ENCODE measurements at places on chromosomes 6 and 20.

DNA sequence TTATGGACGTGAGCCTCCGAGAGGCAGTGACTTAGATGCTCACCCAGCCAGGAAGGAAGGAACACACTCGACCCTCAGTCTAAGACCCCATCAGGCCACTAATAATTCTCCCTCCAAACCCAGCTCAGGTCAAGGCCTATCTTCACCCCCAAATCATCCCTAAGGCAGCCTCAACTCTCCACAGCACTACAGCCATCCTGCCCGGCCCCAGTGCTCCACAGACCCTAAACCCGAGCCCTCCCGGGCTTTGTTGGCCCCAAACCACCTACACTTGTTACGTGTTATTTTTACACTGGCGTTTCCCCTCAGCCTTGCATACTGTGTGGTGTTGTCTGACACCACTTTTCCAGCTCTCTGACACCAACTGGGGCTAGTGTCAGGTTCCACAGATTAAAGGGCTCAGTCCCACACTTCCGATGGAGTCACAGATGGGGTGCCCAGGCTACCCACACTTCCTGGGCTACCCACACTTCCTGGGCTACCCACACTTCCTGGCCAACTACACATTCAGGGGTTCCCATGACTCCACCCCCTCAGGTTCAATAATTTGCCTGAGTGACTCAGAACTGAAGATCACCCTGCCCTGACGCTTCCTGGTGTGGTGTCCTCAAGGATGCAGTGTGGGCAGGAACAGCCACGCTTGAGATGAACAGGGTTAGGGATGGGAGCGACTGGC is 25.3 kb downstream of the RBCK1 start:
- no peaks in the 10 kb centered on the region for H3K27me3 ChIP-seq
- H3K36me3 ChIP-seq: peaks cover 50% of the 10 kb centered on the region
- H3K4me1 ChIP-seq: no peaks in the 10 kb centered on the region
- H3K27ac ChIP-seq: no peak overlapping the region
- H3K4me3 ChIP-seq: no peak overlapping the region
- DNase-seq: no peak

GRCh38 chr6:157457787-157458186 is 76.8 kb downstream of the ZDHHC14 start:
- H3K4me3 ChIP-seq: no peak overlapping the region
- no peaks in the 10 kb centered on the region for H3K27me3 ChIP-seq
- H3K27ac ChIP-seq: no peak overlapping the region
- H3K36me3 ChIP-seq: no peaks in the 10 kb centered on the region

DNA sequence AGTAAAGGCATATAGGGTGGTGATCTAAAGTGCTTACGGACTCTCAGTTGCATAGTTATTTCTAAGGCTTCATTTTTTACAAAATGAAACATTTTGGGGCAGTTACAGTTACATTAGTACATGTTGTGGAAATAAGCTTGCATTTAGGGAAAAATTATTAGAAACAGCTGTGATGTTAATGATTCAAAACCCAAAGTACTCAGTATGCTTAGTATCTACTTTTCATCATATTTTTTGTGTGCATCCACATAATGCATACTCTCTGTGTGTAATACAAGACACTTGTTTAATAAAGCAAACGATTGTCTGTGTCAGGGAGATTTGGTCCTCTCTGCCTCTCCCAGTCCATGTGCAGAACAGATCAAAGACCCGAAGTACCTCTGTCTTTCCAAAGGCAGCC is 11.4 kb upstream of the TBX18 start:
- H3K4me1 ChIP-seq: no peaks in the 10 kb centered on the region
- H3K4me3 ChIP-seq: no peak overlapping the region
- peaks cover 25% of the 10 kb centered on the region for H3K27me3 ChIP-seq
- DNase-seq: no peak
- H3K27ac ChIP-seq: no peak overlapping the region
- H3K36me3 ChIP-seq: no peaks in the 10 kb centered on the region

DNA sequence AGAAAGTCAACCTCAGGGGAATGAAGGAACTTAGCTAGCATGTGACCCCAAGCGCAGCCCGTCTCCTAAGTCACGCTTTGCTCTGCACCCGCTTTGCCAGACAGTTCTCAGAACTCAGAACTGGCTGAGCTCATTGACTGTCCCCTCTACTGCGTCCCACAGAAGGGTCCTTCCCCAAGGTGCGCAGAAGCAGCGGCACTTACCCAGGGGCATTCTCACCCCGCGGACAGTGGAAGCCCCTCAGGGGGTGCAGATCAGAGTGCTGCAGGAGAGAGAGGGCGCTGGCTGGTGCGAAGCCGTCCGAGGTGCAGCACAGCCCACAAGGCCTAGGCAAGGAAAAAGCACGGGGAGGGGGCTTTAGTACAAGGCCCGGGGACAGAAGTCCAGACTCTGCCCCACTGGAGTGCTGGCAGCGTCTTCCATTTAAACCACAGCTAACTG is 807 bp downstream of the SNHG17 start:
- no peaks in the 10 kb centered on the region for H3K27me3 ChIP-seq
- DNase-seq: no peak
- H3K36me3 ChIP-seq: peaks cover 15% of the 10 kb centered on the region
- peaks cover 6% of the 10 kb centered on the region for H3K4me1 ChIP-seq

GRCh38 chr6:111605100-111605751 is 452 bp downstream of the TRAF3IP2 start:
- H3K4me3 ChIP-seq: peak overlapping the region; percentile 35
- peak overlapping the region; percentile 96 for H3K27ac ChIP-seq
- no peaks in the 10 kb centered on the region for H3K36me3 ChIP-seq
- peak; percentile 98 for DNase-seq
- H3K27me3 ChIP-seq: no peaks in the 10 kb centered on the region

- H3K36me3 ChIP-seq: no peaks in the 10 kb centered on the region
- H3K4me3 ChIP-seq: peak overlapping the region; percentile 66
- peak; percentile 93 for DNase-seq
- peaks cover 7% of the 10 kb centered on the region for H3K4me1 ChIP-seq
- H3K27me3 ChIP-seq: no peaks in the 10 kb centered on the region
Measured at GRCh38 chr6:27146706-27147505, 100.6 kb upstream of the PRSS16 start.

DNA sequence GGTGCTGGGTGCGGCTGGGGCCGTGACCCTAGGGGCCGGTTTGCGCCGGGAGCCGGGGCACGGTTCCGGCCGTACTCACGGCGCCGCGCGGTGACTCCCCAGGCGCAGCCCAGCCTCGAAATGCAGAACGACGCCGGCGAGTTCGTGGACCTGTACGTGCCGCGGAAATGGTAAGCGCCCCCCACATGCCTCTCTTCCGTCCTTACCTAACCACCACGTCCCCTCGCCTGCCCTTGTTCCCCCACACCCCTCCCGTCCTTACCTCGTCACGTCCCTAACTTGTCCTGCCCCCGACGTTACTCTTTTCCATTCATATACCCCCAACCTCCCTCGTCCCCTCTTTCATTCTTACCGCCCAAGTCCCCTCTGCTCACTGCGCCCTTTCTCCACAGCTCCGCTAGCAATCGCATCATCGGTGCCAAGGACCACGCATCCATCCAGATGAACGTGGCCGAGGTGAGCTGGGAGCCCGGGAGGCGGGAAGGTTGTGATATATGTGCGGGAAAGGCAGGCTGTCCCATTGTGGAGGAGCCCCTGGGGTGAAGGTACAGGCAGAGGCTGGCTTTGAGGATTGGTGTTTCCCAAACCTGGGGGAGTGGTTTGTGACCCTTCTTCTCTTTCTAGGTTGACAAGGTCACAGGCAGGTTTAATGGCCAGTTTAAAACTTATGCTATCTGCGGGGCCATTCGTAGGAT is 463 bp downstream of the RPS21 start:
- H3K27ac ChIP-seq: peak overlapping the region; percentile 93
- H3K4me1 ChIP-seq: peaks cover 10% of the 10 kb centered on the region
- DNase-seq: no peak

GRCh38 chr6:140051521-140052512 is 677.4 kb upstream of the CITED2 start:
- no peak overlapping the region for H3K27ac ChIP-seq
- H3K27me3 ChIP-seq: no peaks in the 10 kb centered on the region
- no peak for DNase-seq
- H3K4me1 ChIP-seq: no peaks in the 10 kb centered on the region

DNA sequence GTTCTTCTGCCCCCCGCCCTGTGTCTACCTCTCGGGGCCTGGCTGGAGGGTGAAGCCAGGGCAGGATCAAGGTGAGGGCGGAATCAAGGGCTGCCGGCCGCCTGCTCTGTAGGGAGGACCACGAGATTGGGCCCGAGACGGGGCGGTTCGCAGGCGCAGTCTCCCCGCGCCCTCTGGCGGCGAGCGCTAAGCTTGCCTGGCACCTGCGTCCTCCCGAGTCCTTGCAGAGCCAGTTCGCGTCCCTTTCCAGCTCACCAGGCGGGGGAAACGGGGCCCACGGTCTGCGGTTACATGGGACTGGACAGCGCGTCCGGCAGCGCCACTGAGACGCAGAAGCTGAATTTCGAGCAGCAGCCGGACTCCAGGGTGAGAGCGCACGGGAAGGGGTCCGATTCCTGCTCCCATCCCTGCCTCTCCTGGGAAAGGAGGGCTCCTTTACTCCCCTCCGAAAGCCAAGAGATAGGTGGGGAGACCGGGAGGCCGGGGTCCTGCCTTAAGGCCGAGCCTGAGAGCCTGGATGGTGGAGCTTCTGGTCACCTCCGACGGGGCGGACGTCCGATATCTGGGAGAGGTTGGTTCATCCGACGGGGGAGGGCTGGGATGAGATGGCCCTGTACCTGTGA is 3.6 kb upstream of the MATN4 start:
- H3K4me1 ChIP-seq: no peaks in the 10 kb centered on the region
- peaks cover 37% of the 10 kb centered on the region for H3K27me3 ChIP-seq
- no peak overlapping the region for H3K27ac ChIP-seq
- DNase-seq: peak; percentile 46
- no peaks in the 10 kb centered on the region for H3K36me3 ChIP-seq

DNA sequence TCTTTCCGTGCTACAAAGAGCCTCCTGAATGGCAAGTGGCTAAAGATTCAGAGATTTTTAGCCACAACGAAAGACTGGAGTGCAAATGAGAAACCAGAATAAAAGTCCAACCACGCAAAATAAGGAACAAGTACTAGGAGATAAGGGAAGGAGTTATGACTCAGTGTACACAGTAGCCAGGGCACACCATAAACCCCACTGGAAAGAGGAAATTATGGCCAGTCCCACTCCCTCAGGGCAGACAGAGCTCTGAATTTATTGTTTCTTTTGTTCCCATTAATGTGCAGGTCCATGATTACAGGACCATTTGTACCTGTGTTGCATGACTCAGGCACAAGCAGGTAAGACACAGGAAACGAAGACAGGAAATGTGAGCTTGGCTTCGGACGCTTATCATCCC is 150.3 kb upstream of the PREP start:
- no peak overlapping the region for H3K27ac ChIP-seq
- no peaks in the 10 kb centered on the region for H3K4me1 ChIP-seq
- H3K27me3 ChIP-seq: no peaks in the 10 kb centered on the region
- no peak for DNase-seq

DNA sequence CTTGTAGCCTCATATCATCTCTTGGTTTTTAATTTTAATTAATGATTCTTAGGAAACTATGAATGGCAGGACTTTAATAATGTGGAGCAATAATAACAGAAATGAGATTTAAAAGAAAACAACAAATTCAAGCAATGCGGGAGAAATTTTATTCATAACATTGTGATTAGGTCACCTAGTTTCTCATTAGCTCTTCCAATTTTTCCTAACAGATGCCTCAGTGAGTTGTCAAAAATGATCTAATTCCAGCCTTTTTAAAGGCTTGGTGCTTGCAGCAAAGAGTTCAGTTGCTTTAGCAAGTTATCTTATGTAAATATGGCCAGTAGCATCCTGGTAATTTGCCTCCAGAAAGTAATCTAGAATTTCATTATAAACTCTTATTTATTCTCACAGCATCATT is 20.4 kb downstream of the PDE7B start:
- no peaks in the 10 kb centered on the region for H3K27me3 ChIP-seq
- H3K4me1 ChIP-seq: no peaks in the 10 kb centered on the region
- no peak overlapping the region for H3K4me3 ChIP-seq
- no peaks in the 10 kb centered on the region for H3K36me3 ChIP-seq

DNA sequence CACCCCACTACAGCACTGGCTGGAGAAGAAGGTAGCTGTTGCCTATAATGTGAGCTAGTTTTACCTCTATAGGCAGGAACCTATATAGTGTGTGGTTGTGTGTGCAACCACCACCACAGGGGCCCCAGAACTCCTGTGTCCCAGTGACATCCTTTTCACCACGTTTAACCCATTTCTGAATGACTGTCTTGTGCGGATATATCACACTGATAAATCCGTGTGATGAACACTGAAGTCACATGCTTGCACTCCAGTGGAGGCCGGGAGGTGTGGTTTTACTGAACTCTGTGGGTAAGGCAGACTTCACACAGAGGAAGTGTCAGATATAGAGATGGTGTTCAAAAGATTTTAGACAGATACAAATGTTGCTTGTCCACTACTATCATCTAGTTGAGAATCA is 32.5 kb downstream of the SDHAF4 start:
- no peaks in the 10 kb centered on the region for H3K27me3 ChIP-seq
- no peak overlapping the region for H3K27ac ChIP-seq
- H3K4me1 ChIP-seq: no peaks in the 10 kb centered on the region
- no peaks in the 10 kb centered on the region for H3K36me3 ChIP-seq

- no peaks in the 10 kb centered on the region for H3K36me3 ChIP-seq
- H3K27ac ChIP-seq: peak overlapping the region; percentile 89
- no peaks in the 10 kb centered on the region for H3K27me3 ChIP-seq
- peaks cover 4% of the 10 kb centered on the region for H3K4me1 ChIP-seq
- peak; percentile 54 for DNase-seq
Measured at GRCh38 chr6:10528158-10528981, 7.2 kb downstream of the GCNT2 start.

- no peak for DNase-seq
- no peaks in the 10 kb centered on the region for H3K27me3 ChIP-seq
- peaks cover 12% of the 10 kb centered on the region for H3K4me1 ChIP-seq
- H3K4me3 ChIP-seq: no peak overlapping the region
- H3K27ac ChIP-seq: no peak overlapping the region
Measured at GRCh38 chr6:37990762-37991525, 171.4 kb downstream of the ZFAND3 start.

- H3K27ac ChIP-seq: peak overlapping the region; percentile 35
- no peak for DNase-seq
- H3K4me1 ChIP-seq: peaks cover 3% of the 10 kb centered on the region
- no peaks in the 10 kb centered on the region for H3K36me3 ChIP-seq
Measured at GRCh38 chr6:157097255-157097955, 225.9 kb downstream of the TMEM242 start.

- H3K36me3 ChIP-seq: no peaks in the 10 kb centered on the region
- no peak overlapping the region for H3K4me3 ChIP-seq
- no peaks in the 10 kb centered on the region for H3K27me3 ChIP-seq
- no peaks in the 10 kb centered on the region for H3K4me1 ChIP-seq
- H3K27ac ChIP-seq: no peak overlapping the region
Measured at GRCh38 chr6:114638341-114638740, 295.5 kb upstream of the HS3ST5 start.

- H3K4me3 ChIP-seq: no peak overlapping the region
- H3K4me1 ChIP-seq: no peaks in the 10 kb centered on the region
- no peak overlapping the region for H3K27ac ChIP-seq
- DNase-seq: no peak
- H3K27me3 ChIP-seq: no peaks in the 10 kb centered on the region
Measured at GRCh38 chr6:45148278-45148677, 179.9 kb upstream of the RUNX2 start.

DNA sequence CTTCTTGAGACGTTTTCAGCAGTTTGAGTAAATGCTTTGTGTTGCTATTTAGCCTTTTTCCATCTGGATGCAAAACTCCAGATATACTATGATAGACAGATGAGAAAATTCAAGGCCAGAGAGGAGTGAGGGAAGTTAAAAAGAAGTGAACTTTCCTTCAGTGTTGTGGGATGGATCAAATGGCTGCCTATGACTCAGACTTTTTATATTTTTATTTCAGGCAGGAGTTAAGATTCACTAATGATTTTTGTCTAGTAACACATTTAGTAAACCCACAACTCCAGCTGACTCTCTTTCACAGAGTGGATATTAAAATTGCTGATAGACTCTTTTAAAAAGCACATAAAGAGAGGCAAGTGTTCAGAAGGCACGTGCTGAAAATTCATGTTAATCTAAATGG is 23.2 kb upstream of the PTCHD4 start:
- H3K27me3 ChIP-seq: no peaks in the 10 kb centered on the region
- H3K4me1 ChIP-seq: no peaks in the 10 kb centered on the region
- no peak overlapping the region for H3K4me3 ChIP-seq
- no peak for DNase-seq

Measured in lung (tissue), 17 donors.